HTR-8/SVneo (cell line): ENCODE measurements at places on chromosomes 1 and 21.

DNA sequence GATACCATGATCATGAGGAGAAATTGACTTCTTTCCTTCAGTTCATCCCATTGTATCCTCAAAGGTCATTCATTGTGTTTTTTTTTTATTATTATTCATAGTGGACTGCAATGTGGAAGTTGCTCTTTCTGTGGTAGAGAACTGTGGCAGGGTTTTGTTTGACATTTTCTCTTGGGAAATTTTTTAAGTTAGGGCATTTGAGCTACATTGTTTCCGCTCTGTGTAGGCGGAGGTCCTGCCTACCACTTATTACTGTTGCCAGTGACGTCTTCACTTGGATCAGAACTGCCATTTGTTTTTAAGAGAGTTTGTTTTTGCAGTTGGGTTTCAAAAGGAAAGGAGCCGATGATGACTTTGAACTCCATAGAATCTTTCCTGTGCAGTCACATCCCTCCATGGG is 287.4 kb upstream of the FMN2 start:
- DNase-seq, result no peak

DNA sequence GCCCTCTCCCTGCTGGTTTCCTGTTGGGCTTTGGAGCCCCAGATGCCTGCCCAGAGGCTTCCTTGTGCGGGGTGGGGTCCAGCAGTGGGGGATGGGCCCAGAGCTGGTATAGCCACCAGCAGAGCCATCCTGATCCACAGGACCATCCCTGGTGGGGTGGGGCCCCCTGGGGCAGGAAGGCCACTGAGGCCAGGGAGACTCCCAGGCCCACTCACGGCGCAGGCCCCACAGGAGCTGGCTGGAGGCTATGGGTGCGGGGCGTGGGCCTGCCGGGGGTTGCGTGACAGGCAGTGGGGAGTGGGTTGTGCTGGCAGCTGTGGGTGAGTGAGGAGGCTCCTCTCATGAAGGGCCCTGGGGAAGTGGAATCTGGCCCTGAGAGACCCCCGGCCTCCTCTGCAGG is 5.7 kb downstream of the LRRC3 start:
- no peak for DNase-seq

GRCh38 chr1:108089477-108089876 is 110.7 kb downstream of the SLC25A24 start:
- no peak for DNase-seq

GRCh38 chr1:51551081-51551480 is 32.0 kb upstream of the EPS15 start:
- no peak for DNase-seq

GRCh38 chr1:203351037-203351625 is at the start of gene FMOD:
Gene FMOD (minus strand): TSS chr1:203351122. CDS start chr1:203348270, 2,852 bp downstream.
- DNase-seq, result no peak

- DNase-seq, result no peak
Measured at GRCh38 chr1:227894831-227895451, 52.8 kb downstream of the WNT9A start.

DNA sequence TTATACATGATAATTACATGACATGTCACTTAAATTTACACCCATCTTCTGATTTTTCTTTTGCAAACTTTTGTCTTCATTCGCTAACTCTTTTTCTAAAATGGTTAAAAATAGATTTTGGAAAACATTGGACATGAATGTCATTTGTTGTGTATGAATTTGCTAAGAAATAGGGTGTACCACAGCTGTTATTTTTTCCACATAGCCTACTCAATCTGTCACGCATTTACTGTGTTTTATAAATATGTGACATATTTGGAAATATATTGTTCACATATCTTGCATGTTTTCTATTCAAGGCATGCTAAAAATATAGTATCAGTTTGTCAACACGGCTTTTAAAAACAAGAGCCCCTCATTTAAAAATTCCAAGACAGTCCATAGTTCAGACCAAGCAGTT is 47.9 kb upstream of the TARBP1 start:
- no peak for DNase-seq

- no peak for DNase-seq
Measured at GRCh38 chr1:29525941-29526340, 289.6 kb downstream of the PTPRU start.
